ENCODE measurements at places on chromosomes 1 and 21. TPM values are rescaled to one million over a fixed set of nuclear protein-coding genes. Genes with fewer than 3 reads are reported as not detected.
A peak's percentile ranks its signal among the peaks of the same experiment; 100 is the strongest.

The SLC44A5 gene
- 1.2 TPM for total RNA-seq

The LEFTY1 gene
- not detected for total RNA-seq

The SV2A gene
- total RNA-seq: 1.0 TPM

The CACNA1S gene
- total RNA-seq: not detected

The SYDE2 gene
- total RNA-seq: 21.8 TPM

The ADAMTS4 gene
- 19.5 TPM for total RNA-seq

DNA sequence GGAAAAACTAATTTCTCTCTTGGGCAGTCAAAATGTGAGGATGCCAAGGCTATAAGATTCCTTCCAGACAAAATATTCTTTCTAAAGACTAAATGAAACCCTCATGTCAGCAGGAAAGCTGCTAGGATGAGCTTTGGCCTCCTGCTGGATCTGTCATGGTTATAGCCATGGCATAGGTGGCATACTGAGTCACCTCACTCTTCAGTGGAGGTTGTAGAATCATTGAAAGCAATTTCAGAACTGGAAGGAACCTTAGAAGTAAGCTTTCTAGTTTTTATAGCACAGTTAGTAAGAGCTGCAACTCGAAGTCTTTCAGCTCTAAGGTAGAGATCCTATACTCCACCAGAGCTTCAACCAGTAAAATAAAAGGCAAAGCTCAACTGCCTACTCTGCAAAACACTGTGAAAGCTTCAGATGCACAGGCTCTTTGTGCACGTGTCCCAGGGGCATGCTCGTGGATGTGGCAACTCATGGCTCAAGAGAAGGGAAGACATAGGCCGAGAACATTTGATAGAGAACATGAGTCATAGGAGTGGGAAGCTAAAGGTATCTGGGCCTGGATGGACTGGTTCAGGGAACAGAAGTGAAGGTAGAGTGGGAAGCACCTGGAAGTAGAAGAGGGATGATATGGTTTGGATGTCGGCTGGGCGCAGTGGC lies 5.8 kb downstream of the AVPR1B start:
- H3K4me3 ChIP-seq: no peak overlapping the region
- H3K27me3 ChIP-seq: no peaks in the 10 kb centered on the region
- peak; percentile 46 for DNase-seq
- H3K27ac ChIP-seq: no peak overlapping the region
- no peaks in the 10 kb centered on the region for H3K4me1 ChIP-seq

GRCh38 chr1:45448357-45448756 lies 42.6 kb downstream of the TESK2 start:
- no peak overlapping the region for H3K27ac ChIP-seq
- H3K4me1 ChIP-seq: no peaks in the 10 kb centered on the region
- no peak overlapping the region for H3K4me3 ChIP-seq
- H3K36me3 ChIP-seq: no peaks in the 10 kb centered on the region
- no peak for DNase-seq

DNA sequence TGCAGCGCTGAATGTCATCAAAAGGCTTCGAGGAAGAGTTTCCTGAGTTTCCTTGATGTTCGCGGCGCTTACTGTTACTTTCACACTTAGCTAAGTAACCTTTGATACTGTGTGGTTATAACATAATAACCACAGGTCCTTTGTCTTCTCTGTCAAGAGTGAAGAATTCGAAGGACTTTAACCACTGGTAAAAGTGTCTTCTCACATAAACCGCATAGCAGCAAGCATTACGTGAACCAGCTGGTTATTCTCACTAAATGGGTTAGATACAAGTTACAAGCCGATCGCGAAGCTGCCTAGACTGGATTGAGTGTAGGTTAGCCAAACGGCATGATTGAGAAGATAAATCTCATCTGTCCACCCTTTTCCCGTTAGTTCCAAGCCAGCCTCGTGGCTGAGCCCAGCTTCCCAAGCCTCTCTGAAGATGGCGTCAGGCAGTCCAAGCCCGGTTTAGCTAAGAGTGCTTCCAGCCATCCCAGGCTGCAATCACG lies 18.3 kb upstream of the IFNGR2 start:
- no peaks in the 10 kb centered on the region for H3K4me1 ChIP-seq
- DNase-seq: no peak
- H3K4me3 ChIP-seq: no peak overlapping the region
- H3K36me3 ChIP-seq: no peaks in the 10 kb centered on the region

DNA sequence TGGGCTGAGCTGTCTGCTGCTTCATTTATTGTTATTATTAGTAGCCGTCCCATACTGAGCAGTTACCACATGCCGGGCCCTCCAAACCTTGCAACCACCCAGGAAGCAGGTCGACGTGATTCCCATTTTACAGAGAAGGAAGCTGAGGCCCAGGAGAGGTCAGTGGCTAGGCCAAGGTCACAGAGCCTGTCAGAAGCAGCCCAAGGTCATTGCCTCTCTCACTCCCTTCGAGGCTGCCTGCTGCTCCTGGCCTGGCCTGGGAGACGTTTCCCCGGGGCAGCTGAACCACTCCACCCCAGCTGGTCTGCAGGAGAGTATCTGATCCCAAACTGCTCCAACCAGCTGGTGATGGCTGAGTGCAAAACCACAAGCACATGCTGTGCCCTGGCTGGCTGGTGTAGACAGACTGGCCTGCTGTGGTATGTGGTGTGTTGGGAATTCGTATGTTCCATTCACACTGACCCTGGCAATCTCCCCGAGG lies 6.5 kb downstream of the PADI4 start:
- H3K36me3 ChIP-seq: no peaks in the 10 kb centered on the region
- H3K4me1 ChIP-seq: no peaks in the 10 kb centered on the region
- no peak for DNase-seq
- H3K27ac ChIP-seq: no peak overlapping the region

DNA sequence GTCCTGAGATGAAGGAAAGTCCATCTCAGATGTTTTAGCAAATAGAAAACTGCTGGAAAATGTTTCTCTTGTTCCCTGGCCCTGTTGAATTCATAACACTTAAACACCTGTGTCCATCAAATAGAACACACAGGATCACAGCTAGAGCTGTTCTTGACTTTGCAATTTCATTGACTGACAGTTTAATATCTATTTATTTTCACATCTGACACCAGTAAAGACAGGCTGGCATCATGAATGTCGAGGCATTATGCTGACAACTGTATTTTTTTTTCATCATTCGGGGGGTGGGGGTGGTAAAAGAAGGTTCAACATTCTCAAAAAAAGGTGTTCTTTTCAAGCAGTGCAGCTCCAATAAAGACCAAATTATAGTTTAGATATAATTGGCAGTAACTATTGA lies 591.2 kb upstream of the PTBP2 start:
- no peaks in the 10 kb centered on the region for H3K36me3 ChIP-seq
- no peak overlapping the region for H3K27ac ChIP-seq
- no peak overlapping the region for H3K4me3 ChIP-seq
- H3K4me1 ChIP-seq: no peaks in the 10 kb centered on the region

GRCh38 chr1:241286486-241286885 lies 70.5 kb downstream of the RGS7 start:
- H3K27me3 ChIP-seq: no peaks in the 10 kb centered on the region
- no peak overlapping the region for H3K27ac ChIP-seq
- DNase-seq: no peak
- H3K4me3 ChIP-seq: no peak overlapping the region
- H3K4me1 ChIP-seq: no peaks in the 10 kb centered on the region
